ENCODE measurements at places on chromosomes 11 and 22.
A peak's percentile ranks its signal among the peaks of the same experiment; 100 is the strongest.

DNA sequence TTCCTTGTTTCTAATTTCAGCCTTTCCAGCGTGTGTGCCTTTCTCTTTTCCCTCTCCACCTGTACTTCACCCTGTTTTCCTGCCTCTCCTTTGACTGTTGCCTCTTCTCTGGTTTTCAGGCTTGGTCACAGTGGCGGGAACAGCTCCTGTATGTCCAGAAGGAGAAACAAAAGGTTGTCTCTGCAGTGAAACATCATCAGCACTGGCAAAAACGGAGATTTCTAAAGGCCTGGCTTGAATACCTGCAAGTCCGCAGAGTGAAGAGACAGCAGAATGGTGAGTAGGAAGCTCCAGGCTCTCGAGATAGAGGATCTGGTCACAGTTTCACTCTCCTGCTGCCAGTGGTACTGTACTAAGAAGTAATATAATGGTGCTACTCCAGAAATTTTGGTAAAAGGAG lies 76.6 kb downstream of the SFI1 start:
- no peak for DNase-seq

- DNase-seq, result no peak
Observed at GRCh38 chr11:72373163-72373562, 61.2 kb downstream of the CLPB start.

- DNase-seq, result no peak
Observed at GRCh38 chr11:30422447-30423278, 99.8 kb downstream of the ARL14EP start.

- no peak for DNase-seq
Observed at GRCh38 chr22:22098457-22099193, 116.0 kb upstream of the TOP3B start.

DNA sequence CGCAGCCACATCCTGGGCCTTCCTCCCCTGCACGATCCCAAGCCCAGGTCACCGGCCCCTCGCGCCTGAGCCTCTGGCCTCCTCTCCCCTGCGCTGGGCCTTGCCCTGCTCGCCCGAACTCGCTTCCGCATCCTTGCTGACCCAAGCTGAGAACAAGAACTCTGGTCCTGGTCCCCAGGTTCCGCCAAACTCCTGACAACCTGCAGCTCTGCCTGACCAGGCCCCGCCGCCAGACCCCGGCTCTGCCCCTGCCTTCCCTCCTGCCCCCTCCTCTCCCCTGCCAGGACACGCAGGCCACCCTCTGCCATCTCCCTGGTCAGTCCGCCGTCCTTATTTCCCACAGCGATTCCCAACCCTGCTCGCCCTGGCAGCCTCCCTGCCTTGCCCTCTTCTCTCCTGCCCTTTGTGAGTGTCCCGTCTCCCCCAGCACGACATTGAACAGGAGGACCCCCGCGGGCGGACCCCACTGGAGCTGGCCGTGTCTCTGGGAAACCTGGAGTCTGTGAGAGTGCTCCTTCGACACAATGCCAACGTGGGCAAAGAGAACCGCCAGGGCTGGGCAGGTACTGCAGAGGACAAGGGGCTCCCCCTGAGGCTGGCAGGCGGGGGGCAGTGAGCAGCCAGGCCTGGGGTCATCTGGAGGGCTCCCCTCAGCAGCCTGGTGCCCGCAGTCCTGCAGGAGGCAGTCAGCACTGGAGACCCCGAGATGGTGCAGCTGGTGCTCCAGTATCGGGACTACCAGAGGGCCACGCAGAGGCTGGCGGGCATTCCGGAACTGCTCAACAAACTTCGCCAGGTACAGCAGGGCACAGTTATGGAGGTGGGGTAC lies 762 bp downstream of the ANKRD13D start:
- DNase-seq, result no peak

GRCh38 chr22:31343235-31344191 lies 2.6 kb downstream of the PATZ1 start:
- peak; percentile 8 for DNase-seq
